HT1080 (cell line): ENCODE measurements at places on chromosomes 3 and 15. TPM values are rescaled to one million over a fixed set of nuclear protein-coding genes. Genes with fewer than 3 reads are reported as not detected.

The ZNF501 gene
- 0.07 TPM in 1 of 2 replicates, not detected in the other for total RNA-seq

DNA sequence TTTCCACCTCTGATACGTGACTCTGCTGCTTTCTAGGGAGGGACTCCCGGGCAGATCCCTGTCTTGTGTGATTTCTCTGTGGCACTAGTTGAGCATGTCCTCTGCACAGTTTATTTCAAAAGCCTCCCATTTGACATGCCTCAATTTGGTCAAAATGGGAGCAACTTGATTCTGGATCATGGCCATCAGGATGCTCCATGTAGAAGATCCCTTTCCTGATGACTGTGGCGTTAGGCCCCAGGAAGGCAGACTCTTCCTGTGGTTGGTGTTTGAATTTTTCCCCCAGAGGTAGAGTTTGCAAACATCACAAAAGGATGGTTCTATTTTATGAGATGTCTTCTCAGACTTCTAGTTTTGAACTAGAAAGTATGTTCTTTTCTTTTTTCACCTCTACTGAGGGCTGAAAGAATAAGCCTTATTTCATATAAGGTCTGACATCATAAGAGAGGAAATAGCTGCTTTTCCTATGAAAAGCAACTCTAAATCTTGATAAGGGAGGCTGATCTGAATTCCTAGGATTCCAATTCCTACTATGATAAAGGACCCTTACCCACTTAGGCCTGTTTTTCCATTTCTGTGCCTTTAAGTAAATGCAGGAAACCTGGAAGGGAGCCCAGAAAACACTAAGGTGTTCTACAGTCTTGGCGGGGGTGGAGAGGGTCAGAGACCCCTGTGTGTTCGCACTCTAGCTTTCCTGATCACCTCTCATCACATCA, 243.8 kb upstream of the CHRM5 start:
- DNase-seq = no peak

The SLC35G2 gene
- 38.7 and 42.3 TPM in 2 replicates for total RNA-seq

DNA sequence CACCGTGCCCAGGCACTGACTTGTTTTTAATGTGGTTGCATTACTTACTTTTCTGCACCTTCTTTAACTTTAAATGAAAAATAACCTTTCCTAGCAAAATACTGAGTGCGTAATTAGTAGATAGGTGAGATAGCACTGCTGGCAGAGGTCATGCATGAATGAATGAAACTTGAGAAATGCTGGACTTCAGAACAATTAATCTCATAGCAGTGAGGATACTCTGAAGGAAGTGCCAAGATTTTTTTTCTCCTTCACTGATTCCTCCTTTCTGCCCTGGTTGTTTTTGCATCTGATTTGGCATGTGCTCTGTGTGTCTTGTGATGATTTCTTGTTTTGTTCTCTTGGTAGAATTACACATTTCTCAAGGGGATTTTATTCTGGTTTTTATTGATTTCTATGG, 378.9 kb downstream of the PTPRG start:
- no peak for DNase-seq

GRCh38 chr15:63601026-63601703, 4.0 kb downstream of the FBXL22 start:
- DNase-seq = no peak

DNA sequence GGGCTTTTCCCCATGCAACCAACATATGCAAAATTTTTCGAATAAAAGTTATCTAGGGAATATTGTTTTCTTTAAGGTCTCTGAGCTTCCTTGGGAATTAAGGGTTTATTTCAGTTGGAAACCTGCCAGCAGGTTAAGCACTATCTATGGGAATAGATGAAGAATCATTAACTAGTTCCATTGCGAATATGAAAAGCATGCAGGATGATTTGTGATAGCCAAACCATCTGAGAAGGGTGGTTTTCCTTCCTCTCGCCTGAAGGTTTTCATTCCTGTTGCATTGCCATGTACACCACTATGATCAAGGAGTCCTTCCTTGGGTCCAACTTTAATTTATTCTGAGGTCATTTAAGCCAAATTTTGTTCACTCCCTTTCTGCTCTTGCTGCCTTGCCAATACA, 184.9 kb downstream of the NR2F2 start:
- DNase-seq = no peak

- no peak for DNase-seq
Measured at GRCh38 chr3:138397983-138398382, 36.4 kb upstream of the ESYT3 start.

GRCh38 chr3:178156301-178156700, 379.9 kb upstream of the KCNMB2 start:
- DNase-seq = no peak

- no peak for DNase-seq
Measured at GRCh38 chr15:88322461-88322860, 65.9 kb upstream of the NTRK3 start.

DNA sequence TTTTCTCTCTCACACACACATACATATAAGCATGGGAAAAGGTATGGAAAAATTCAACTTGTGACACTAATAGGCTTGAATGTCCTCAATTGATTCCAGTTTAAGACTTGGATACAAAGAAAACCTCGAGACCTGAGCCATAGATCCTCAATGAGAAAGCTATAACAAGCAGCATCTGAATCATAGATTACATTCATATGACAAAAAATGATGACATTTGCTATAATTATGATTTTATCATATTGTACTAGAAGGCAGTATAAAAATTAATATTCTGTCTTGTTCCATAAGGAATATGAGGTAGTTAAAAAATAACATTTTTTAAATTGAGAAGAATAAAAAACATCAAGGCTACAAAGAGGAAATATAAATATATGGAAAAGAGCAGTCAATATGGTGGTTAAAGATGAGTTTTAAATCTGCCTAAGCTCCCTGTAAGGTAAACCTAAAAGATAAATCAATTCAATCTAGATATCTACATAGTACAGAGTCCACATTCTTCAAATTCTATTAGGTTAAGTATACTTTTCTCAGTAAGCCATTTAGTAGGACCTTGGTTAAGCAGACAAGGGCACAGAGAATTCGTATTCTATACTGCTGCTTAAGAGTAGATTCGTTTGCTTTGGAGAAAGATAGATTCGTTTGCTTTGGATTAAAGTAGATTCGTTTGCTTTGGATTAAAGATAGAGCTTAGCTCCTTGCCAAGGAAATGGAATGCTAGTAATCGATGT, 175.7 kb downstream of the STAG1 start:
- no peak for DNase-seq

The P4HTM gene
- total RNA-seq = 8.4 and 13.4 TPM in 2 replicates

DNA sequence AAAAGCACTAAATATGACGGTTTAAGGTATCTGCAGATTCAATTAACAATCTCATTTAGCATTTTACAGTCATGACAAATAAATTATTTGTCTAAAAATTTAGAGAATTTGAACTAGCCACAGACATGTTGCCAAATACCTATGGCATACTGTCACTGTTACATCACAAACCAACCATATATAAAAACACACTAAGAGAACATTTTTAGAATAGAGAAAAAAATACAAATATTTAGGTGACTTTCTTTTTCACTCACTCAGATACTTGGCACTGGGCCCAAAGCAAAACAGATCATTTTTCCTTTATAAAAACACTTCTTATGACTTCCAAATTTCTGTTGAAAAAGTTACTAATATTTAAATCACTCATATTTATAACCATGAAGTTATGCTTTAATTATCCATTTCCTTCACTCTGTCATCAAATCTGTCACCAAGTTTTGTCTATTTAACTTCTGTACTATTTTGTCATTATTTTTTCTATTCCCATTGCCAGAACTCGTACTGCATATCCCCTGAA, 644.7 kb downstream of the OTOL1 start:
- DNase-seq = peak; percentile 54

The CCDC33 gene
- not detected in 2 replicates for total RNA-seq

GRCh38 chr15:25249236-25250010, 189.4 kb downstream of the UBE3A start:
- no peak for DNase-seq

- no peak for DNase-seq
Measured at GRCh38 chr3:41521010-41521655, 321.8 kb downstream of the CTNNB1 start.

DNA sequence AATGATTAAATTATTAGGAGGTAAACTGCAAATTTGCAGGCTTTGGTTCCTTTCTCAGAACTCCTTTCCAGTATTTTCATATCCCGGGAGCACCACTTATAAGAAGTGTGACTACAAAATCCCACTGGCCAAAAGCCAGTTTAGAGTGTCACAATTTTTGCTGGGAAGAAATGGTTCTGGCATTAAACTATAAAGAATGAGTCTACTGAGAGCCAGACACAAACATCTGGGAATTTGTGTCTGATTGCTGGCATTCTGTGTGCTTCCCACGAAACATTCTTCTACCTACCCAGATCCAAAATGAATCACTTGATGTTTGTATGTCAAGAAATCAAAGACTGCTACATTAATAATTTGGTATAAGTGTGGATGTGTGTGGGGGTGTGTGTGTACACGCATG, 82.8 kb downstream of the DUT start:
- no peak for DNase-seq

GRCh38 chr3:156349978-156350377, 204.9 kb downstream of the SSR3 start:
- DNase-seq = no peak

GRCh38 chr3:13343601-13344000, 76.5 kb downstream of the NUP210 start:
- DNase-seq = peak; percentile 26

The SCN11A gene
- not detected in 2 replicates for total RNA-seq

The DUT gene
- total RNA-seq = 132 and 160 TPM in 2 replicates

The FBN1 gene
- total RNA-seq = 18.5 and 21.0 TPM in 2 replicates

DNA sequence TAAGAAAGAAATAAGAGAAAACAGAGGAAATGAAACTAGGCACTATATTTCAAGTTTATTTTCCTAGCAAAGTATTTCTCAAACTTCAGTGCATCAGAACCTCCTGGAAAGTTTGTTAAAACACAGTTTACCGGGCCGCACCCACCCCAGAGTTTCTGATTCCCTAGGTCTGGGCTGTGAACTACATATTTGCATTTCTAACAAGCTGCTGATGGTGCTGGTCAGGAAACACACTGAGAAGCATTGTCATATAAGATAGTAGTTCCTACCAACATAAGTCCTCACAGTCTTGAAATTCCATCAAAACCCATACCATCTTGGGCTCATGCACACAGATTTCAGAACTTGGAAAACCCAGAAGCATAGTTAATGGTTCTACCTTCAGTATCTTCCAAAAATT, 8.3 kb downstream of the SLC9A9 start:
- no peak for DNase-seq
